ENCODE measurements at places on chromosomes 2 and 18.

DNA sequence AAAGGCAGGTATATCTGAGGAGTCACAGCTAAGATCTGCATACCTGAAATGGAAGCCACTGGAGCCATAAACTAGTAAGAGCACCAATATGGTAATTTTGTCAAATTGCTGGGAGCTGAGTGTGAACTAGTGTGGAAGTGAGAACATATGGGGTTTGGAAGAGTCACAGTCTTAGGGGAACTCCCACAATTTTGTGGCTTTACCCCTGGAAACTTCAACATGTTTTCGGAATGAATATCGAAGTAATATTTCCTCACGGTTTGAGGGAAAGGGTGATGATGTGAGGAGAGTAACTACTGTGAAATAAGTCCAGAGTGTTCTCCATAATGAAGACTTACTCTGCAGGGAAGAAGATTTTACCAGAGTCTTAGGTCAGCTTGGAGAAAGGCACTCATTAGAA is 565.9 kb downstream of the RIT2 start:
- no peak for DNase-seq

DNA sequence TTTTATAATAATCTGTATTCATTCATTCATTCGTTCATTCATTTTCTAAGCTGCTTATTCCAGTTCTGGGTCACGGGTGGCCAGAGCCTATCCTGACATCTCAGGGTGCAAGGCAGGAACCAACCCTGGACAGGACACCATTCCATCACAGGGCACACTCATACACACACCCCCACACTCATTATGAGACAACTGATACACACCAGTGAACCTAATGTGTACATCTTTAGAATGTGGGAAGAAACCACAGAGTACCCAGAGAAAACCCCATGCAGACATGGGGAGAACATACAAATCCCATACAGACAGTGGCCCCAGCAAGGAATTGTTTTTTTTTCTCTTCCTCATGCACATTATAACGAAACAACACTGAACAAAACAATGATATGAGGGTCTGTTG is 54.7 kb downstream of the RTN4 start:
- no peak for DNase-seq

DNA sequence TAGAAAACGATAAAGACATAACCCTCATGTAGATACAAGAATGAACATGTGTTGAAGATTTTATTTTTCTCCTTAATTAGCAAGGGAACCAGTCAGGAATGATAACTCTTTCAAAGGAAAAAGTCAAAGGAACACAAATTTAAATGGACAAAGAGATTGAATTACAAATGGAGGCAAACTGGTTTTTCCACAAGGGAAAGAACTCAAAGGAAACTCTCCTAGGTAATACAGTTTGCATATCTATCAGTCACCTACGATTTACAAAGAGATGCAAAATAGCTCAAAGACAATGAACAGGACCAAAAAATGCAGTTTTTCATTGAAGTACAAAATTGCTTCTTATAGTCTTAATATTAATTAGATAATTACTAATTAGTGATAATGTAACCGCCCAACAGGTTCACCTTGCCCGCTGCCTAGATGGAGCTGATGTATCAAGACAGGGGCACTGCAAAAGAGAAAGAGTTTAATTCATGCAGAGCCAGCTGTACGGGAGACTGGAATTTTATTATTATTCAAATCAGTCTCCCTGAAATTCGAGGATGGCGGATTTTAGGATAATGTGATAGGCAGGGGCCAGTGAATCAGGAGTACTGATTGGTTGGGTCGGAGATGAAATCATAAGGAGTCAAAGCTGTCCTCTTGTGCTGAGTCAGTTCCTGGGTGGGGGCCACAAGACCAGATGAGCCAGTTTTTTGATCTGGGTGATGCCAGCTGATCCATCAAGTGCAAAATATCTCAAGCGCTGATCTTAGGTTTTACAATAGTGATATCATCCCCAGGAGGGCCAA is 151.0 kb downstream of the TMEM17 start:
- no peak for DNase-seq

DNA sequence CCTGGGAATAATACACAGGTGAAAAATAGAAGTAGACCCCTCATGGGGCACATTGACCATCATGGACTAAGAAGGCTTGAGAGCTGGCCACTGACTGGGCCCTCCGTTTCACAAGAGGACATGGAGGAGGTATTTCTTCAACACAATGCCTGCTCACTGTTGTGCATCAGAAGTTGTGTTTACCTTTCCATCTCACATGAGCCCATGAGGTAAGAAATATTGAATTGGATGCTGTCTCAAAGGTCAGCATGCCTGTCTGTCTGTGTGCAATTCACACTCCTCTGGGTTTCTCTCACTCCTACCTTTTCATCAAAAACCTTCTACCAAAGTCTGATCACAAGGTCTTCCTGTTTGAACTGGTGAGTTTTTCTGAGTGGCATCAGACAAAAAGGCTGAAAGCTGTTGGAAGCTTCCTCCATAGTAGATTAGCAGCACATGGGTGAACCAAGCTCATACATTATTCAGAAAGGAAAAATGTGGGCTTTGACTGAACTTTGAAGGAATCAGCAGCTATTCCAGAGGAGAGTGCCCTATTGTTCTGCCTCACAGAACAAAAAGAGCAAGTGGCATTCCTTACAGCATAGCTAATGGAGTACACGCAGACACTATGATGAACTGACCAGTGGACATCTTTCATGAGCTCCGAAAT is 143.2 kb upstream of the RND3 start:
- DNase-seq: no peak

DNA sequence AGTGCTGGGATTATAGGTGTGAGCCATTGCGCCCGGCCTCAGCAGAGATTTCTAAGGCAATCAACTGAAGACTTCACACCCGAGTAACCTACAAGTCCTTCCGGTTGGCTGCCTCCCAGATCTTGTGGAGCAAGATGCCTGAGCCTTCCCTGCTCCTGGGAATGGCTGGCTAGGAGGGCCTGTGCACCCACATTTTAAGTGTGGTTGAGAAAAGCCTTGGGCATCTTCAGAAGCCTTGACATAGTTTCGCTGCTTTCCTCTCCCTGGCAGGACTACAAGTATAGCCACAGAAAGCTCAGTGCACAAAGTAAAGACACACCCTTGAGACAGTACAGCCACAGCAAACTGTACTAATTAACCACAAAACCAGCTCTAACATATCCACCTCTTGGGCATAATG is 35.2 kb downstream of the E2F6 start:
- DNase-seq: no peak

- no peak for DNase-seq
These were observed 23.1 kb upstream of the TFPI start for GRCh38 chr2:187577310-187577709.

GRCh38 chr2:177044671-177045070 is 167.9 kb upstream of the HNRNPA3 start:
- DNase-seq: no peak

- DNase-seq: no peak
These were observed 5.8 kb upstream of the MYOM1 start for GRCh38 chr18:3225588-3225987.

GRCh38 chr2:209834767-209835166 is 63.1 kb downstream of the UNC80 start:
- no peak for DNase-seq

- DNase-seq: no peak
These were observed 503.7 kb downstream of the ADCYAP1 start for GRCh38 chr18:1408376-1408775.

GRCh38 chr2:224909885-224910573 is 132.2 kb downstream of the DOCK10 start:
- DNase-seq: no peak

DNA sequence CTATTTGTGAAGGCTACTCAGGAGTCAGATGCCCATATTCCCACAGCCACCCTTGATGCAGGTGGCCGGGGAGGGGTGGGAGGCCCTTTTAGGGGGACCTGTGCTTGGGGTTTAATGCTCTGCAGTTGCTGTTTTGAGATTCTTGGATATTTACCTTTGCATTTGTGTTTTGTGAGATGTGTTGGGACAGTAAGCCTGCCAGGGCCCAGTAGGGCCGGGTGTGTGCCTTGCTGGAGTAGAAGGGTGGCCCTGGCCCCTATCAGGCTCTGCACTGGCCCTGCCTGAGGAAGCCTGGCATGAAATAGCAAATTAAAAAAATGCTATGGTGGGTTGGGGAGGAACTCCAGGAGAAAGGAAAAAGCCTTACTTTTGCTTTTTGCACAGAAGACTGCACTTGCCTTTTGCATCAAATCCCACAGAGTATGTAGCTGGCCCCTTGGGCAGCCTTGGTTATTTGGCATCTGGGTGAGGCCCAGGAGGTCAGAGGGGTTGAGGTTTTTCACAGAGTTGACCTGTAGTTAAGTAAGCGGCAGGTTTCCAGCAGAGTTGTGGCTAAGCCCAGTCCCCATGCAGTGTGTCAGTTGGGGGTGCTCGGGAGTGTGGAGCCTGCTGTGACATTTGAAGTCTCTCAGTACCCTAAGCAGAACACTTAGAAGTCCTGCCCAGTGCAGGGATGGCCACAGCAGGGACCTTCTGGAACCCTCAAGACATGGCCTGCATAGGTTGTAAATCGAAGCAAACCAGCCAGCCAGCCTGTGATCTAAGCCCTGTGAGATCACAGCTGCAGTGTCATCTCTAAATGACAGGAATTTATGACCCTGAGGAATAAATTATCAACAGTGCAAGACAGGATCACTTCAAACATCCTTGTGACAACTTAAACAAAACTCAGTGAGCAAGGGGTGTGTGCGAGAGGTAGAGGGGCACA is 68.8 kb downstream of the SH3RF3 start:
- no peak for DNase-seq

DNA sequence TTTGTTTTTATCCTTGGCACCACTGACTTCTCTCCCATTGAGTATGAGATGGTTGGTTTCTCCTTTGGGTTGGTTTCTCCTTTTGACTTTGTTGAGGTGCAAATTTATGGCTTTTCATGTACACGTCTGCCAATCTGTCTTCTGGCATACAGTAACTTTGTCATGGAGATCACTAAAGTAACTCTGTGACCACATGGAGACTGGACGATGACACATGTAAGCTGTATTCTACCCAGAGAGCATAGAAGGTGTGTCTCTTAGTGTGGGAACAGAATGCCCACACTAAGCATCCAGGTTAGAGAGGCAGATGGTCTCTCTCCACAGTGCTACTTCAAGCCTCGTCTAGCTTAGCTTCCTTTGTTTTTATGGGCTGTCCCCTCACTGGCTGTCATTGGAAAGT is 897.5 kb downstream of the SUCLG1 start:
- no peak for DNase-seq

DNA sequence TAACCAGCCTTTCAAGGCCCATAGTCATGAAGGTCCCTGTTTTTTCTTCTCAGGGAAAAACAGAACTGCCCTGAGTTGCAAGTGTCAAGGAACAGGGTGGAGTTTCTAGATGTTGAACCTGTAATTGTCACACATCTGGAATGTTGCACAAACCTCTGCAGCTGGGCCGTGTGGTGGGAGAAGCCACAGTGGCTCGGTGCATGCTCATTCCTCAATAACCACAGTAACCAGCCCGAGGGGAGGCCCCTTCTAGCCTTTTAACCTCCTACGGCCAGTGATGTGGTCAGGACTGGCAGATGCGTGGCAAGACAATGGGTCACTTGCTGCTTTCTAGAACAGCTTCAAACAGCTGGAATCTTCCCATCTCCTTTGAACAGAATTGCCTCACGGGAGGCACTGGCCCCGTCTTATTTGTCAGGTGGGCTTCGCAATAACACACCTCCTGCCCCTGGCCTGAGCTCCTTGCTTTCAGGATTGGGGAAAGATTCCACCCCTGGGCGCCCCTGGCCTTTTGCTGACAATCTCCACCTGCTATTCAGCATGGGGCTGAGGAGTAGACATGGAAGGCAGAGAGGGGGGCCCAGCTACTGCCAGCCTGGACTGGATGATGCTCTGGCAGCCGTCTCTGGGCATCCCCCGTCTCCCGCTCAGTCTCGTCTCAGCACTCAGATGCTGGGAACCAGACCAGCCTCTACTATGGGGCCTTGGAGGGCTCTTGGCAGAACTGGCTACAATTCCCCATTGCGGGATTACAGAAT is 102.9 kb downstream of the KLHL29 start:
- no peak for DNase-seq

DNA sequence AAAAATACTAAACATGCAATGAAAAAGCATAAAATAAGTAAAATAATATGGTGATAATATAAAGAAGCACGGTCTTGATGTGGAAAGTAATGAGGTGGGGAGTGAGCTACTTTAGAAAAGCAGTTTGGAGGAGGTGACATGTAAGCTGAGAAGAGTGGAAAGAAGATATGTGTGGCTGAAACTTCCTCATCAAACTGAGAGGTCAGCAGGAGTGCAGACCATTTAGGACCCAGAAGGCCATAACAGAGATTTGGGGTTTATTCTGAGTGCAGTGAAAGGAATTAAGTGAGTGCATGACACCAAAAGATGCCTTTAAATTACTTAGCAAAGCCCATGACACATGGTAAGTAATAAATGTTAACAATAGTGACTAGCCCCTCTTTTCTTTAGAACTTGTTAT is 24.4 kb upstream of the TMEM182 start:
- DNase-seq: no peak

- DNase-seq: no peak
These were observed 152.3 kb downstream of the MEIS1 start for GRCh38 chr2:66587216-66587615.

GRCh38 chr2:136373841-136374240 is 255.9 kb upstream of the CXCR4 start:
- no peak for DNase-seq

DNA sequence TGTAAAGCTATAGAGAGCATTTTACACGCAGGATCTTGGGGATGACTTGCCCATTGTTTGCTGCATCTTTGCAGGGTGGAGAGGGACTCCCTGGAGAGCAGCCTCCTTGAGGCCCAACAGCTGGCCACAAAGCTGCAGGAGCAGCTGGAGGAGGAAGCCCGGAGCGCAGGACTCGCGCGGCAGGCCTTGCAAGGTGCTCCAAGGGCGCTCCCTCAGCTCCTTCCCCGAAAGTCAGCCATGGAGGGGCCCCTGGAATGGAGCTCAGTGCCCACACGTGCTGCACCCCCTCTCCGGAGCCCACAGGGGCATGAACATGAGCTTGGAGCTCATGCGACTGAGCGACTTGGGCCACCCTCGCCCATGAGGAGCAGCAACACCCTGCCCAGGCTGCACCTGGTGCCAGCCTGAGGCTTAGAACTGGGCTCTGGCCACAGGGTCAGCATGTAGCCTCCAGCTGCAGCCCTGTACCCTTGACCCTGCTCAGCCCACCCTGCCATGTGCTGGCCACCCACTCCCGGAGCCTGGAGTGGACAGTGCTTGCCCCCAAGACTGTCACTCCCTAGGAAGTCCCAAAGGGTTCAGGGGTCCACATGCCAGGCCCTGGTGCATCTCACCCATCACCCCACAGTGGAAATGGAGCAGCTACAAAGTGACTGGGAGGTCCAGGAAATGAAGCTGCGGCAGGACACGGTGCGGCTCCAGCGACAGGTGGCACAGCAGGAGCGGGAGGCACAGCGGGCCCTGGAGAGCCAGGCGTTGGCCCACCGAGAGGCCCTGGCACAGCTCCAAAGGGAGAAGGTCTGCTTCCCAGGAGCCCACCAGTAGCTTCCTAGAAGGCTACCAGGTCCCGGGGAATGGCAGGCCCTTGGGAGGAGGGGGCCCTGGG is 43.0 kb downstream of the CROCC2 start:
- no peak for DNase-seq

DNA sequence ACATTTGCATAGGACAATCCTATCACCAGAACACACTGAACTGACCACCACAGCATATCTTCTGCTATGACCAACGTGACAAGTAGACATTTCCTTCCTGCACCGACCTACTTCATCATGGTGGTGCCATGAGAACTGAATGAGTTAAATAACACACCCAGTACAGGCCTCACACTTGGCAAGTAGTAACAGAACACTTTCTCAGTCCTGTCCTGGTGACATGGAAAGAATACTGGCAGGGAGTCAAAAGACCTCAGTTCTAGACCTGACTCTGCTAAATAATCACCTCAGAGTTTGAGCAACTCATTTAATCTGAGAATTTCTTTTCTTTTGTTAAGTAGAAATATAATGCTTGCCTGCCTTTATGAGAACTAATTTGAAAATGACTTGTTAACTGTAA is 186.3 kb upstream of the SMAD7 start:
- no peak for DNase-seq
